ENCODE measurements at places on chromosomes 5 and 9. TPM values are rescaled to one million over a fixed set of nuclear protein-coding genes. Genes with fewer than 3 reads are reported as not detected.
A peak's percentile ranks its signal among the peaks of the same experiment; 100 is the strongest.

The MPDZ gene
- 67.2 TPM for total RNA-seq

The MYO10 gene
- 88.0 TPM for total RNA-seq

The GSN gene
- 35.0 TPM for total RNA-seq

DNA sequence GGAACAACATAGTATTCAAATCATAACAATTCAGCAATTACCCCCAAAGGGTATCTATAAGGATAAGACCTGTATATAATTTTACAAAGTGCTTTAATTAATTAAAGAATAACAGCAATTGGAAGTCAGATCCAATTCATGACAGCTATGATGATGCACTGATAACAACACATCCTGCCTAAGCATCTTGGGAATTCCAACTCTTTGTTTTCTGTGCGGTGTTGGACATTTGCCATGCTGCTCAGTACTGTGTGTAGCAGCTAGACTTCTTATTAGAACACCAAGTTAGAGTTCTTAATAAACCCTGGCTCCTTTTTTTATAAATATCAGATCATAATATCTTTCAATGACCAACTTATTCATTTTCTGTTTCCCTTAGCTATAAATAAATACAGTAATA, 209.0 kb downstream of the SEC61B start:
- DNase-seq: no peak

DNA sequence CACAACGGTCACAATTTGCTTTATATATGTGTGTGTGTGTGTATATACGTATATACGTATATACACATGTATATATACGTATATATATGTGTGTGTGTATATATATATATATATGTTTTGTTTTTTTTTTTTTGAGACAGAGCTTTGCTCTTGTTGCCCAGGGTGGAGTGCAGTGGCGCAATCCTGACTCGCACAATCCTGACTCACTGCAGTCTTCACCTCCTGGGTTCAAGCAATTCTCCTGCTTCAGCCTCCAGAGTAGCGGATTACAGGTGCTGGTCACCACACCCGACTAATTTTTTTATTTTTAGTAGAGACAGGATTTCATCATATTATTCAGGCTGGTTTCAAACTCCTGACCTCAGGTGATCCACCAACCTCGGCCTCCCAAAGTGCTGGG, 3.1 kb downstream of the RNF38 start:
- DNase-seq: no peak

DNA sequence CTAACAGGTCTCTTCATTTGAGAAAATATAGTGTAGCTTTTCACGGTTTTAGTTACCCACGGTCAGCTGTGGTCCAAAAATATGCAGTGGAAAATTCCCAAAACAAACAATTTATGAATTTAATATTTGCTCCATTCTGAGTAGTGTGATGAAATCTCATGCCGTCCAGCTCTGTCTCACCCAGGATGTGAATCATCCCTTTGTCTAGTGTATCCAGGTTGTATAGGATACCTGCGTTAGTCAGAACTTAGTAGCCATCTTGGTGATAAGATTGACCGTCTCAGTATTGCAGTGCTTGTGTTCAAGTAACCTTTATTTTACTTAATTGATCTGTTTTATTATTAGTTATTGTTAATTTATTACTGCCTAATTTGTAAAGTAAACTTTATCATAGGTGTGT, 41.1 kb downstream of the NDUFS4 start:
- no peak for DNase-seq

DNA sequence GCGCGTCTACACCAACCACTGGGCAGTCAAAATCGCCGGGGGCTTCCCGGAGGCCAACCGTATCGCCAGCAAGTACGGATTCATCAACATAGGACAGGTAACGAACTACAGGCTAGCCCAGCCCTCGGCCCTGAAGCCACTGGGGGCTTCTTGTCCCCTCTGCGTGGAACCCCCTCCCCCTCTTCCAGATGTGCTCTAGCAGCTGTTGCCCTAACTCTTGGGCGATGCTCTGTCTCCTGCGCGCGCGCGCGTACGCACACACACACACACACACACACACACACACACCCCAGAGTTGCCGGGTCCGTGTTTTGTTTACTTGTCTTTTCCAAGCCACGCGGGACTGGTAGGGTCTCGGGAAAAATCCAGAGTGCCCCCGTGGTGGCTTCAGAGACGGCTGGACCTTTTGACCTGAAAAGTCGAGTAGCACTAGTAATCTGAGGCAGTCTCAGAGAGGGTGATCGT, 836 bp downstream of the PCSK5 start:
- DNase-seq: peak; percentile 17

- DNase-seq: no peak
Observed at GRCh38 chr5:113902917-113903660, 389.6 kb downstream of the YTHDC2 start.
